ENCODE measurements at places on chromosomes 16 and 17. TPM values are rescaled to one million over a fixed set of nuclear protein-coding genes. Genes with fewer than 3 reads are reported as not detected.

DNA sequence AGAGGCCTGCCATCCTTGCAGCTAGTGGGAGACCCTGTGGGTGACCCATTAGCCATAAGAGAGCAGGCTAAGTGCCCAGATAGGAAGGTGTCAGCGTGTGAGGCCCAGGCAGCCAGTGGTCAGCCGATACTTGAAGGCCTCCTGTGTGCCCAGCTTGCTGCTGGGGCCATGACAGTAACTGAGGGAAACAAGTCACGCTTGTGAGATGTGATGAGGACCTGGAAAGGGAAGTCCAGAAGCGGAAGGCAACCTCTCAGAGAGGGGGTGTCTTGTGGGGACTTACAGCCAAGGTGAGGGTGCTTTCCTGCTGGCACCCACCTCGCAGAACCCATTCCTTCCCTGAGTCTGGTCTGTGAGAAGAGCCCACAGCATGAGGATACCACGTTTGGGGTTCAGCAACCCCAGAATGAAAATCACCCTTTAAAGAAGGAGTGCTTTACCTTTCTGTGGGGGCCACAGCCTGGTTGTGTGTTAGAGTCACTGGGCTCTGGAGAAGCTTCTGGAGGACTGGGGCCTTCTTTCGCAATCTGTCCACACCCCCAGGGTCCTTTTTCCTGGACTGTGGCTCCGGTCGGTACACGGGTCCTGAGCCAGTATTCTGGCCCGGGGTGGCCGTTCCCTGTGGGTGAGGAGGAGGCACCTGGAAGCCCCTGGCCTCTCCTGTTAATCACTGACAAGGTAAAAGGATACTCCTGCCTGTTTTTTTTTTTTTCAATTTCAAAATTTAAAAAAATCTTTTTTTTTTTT, 53.9 kb downstream of the PLCG2 start:
- no peak for DNase-seq

DNA sequence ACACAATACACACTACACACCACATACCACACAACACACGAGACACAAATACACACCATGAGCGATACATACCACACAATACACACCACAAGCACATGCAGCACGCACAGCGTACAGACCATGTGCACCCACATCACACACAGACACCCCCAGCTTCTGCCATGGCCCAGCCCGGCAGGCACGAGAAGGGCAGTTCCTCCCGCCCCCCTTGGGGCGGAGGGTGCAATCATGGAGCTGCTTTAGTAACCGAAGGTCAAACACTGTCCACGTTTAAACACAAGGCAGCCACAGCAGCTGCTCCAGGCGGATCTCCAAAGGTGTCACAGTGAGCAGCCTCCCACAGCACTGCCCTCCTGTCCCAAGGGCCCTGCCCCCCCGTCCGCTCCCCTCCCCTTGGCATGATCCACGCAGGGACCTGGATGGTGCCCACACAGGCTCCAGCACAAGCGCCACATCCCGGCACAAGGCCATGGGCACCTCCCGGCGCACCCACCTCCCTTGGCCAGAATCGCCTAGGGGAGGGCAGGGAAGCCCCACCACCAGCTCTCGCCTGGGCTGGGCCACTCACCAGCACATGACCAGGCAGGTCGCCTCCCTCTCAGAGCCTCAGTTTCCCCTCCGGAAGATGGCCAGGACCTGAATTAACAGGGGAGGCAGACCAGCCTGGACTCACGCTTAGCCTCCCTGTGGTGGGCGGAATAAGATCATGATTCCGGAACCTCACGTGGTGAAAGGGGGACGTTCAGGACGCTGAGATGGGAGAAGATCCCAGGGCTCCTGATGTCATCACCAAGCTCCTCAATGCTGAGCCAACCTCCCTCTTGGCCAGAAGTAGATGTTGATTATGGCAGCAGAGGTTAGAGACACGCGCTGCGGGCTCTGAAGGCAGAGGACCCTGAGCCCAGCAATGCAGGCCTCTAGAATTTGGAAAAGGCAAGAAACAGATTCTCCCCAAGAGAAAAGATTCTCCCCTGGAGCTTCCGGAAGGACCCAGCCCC, 32.6 kb upstream of the ZNF469 start:
- DNase-seq, result no peak

The THAP11 gene
- 41.5 TPM for total RNA-seq

The TRIM72 gene
- total RNA-seq, result not detected

Data from Daoy (cell line).